ENCODE measurements at places on chromosomes 11 and 22.
A peak's percentile ranks its signal among the peaks of the same experiment; 100 is the strongest.

DNA sequence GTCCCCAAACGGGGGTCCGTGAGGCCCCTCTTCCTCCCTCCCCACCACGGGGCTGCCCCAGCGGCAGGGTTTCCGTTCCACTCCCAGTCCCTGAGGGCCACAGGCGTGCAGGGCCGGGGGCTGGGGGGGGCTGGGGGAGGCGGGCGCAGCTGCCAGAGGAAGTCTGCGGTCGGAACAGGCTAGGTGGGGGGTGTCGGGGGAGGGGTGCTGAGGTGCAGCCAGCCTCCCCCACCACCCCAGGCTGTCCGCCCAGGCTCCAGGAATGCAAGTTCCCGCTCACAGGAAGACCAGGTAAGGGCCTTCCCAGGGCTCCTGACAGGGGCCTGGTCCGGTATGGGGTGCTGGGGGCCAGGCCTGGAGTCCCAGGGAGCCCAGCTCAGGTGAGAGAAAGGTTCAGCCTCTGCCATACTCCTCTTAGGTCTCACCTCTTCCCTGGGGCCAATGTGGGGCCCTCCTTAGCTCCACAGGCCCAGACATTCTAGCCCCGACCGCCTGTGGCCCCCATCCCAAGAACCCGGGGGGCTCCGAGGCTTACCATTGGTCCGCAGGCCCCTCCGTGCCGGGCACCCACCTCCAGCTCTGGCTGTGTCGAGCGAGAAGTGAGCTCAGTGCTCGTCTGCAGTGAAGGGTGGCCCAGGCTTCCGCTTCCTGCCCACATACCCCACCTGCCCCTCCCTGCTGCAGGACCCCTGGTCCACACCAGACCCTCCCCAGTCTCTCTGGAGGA, at the start of gene PTPRCAP:
Gene PTPRCAP (minus strand): TSS at position 601 of the 727 bp plus-strand sequence. CDS start 63 bp downstream, at position 538.
- DNase-seq = no peak

- DNase-seq = peak; percentile 3
These were observed 47.2 kb downstream of the GAB4 start for GRCh38 chr22:16960884-16961249.

DNA sequence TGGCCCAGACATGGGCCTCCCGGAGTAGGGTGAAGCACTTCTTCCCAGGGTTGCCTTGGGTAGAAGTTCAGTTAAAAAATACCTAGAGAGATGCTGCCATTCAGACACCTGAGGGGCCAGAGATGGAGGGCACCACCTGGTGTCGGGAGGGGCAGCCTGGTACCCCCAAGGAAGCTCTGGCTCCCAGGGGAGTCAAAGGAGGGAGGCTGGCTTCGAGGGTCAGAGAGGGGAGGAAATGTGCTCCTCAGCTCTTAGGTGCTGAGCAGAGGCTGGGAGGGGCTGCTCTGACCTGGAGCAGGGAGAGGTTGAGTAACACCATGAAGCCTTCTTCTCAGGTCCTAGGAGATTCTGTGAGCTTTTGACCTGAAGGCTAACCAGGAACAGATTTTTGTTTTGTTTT, 1.1 kb downstream of the USP35 start:
- DNase-seq = no peak

- DNase-seq = no peak
These were observed 7.9 kb downstream of the GNB1L start for GRCh38 chr22:19846620-19847344.
